NCI-H446 treated with DMSO at 0.1 percent for 48 hours (cell line): ENCODE measurements at places on chromosomes 16 and 17.

- DNase-seq: no peak
Observed at GRCh38 chr17:44120851-44121605, 2.4 kb downstream of the HDAC5 start.

DNA sequence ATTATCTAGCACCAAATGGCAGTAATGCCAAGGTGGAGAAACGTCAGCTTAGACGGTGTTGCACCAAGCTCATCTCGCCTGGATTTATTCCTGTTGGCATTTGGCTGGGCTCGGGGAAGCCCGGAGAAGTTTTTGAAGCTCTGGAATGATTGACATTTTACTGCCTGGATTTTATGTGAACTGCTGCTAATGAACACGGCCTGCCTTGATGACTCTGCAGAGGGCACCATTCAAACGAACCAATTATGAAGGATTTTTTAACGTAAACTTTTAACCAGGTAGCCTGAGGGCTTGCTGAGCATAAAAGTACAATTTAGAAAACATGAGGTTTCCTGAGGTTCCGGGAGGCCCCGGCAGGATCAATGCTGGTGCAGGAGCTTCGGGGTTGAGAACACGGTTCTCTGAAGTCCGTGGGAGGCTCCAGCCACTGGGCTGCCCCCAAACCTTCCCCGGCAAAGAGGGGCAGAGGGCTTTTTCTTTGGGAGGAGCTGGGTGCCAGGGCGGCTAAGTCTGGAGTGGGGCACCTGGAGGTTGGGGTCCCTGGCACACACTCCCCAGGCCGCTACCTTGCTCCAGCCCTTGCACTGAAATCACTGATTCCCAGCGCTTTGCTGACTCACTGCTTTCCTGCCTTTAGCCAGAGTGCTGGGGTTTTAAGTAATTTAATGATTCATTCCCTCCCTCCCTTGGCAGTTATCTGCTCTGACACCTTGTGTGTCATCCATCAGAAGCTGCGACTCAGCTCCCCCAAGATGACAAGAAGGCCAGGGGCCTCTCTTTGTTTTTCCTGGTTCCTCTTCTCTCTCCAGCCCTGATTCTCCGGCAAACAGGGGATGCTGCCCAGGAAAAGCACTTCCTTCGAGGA is 161.2 kb upstream of the IRX3 start:
- DNase-seq: no peak

DNA sequence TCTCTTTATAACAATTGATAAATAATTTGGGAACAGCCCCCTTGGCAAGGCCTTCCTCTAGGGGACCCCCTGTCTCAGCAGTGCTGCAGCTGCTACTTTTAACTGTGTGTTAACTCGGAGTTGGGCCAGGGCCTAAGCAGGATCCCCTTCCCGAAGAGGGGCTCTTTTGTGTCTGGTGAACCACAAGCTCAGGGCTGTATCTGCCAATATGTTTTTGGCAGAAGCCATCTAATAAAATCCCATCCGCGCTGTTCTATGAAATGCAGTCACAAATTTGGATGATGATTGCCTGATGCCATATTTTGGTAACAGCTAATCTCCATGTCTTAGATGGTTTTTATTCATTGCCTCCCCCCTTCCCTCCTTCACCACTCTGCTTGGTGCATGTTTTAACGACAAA is 267.7 kb downstream of the FTO start:
- DNase-seq: peak; percentile 63

GRCh38 chr17:45091778-45092425 is 30.8 kb downstream of the NMT1 start:
- no peak for DNase-seq

- no peak for DNase-seq
Observed at GRCh38 chr16:48117217-48118105, 38.3 kb downstream of the ABCC12 start.

- DNase-seq: no peak
Observed at GRCh38 chr17:79878329-79878947, 39.2 kb upstream of the CBX4 start.
